ENCODE measurements at places on chromosomes 7 and 10.
A peak's percentile ranks its signal among the peaks of the same experiment; 100 is the strongest.

DNA sequence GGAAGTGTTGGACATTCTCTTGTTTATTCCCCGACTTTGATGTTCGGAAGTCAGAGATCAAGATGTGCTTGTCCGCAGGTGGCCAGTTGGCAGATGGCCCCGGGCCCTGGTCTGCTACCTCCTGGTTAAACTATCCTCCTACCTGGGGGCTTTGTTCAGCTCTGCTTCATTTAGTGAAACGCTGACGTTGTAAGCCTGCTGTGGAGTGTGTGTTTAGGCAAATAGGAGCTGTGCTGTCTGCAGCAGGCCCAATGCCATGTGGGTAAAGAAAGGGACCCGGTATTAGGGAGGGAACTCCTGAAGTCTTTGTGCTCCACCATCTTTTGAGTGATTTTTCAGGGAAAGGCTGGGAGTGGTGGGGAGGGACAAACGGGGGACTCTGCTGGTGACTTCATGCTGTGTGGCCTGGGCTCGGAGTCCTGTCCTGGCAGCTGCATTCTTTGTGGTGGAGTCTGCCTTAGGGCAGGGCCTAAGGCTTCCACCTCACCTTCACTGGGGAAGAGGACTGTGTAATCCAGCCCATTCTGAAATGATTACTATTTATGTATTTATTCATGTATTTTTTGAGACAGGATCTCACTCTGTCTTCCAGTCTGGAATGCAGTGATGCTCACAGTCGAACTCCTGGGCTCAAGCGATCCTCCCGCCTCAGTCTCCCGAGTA, 171.1 kb upstream of the KLF6 start:
- no peak for DNase-seq

GRCh38 chr10:96401036-96401435, 42.2 kb upstream of the OPALIN start:
- no peak for DNase-seq

GRCh38 chr10:119466655-119467054, 75.9 kb downstream of the RGS10 start:
- DNase-seq, result no peak

DNA sequence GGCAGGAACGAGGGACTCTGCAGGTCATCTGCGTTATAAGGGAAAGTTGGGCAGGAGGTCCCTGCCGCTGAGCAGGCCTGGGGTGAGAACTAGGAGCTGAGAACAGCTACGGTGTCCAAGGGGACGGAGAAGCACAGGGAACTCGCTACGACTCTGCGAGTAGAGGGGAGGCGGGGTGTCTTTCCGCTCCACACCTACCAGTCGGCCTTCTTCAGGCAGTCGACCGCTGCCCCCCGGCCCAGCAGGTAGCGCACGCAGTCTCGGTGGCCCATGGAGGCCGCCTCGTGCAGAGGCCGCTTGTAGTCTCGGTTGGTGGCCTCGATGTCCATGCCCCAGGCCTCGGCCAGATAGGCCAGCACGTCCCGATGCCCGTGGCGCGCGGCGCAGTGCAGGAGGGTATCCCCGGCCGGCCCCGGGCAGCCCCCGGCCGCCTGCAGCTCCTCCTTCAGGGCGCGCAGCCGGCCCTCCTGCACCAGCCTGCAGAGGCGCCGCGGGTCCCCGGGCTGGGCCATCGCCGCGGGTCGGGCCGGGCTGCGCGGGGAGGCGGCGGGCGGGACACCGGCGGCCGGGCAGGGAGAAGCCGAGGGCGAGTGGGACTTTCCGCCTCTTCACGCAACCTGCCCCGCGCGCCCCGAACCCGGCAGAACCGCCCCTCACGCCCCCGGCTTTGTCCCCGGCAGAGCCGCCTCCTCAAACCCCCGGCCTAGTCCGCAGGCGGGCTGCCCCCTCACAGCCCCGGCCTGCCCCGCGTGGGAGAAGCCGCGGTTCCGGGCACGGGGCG, 660 bp downstream of the ANKRD16 start:
- peak; percentile 46 for DNase-seq

DNA sequence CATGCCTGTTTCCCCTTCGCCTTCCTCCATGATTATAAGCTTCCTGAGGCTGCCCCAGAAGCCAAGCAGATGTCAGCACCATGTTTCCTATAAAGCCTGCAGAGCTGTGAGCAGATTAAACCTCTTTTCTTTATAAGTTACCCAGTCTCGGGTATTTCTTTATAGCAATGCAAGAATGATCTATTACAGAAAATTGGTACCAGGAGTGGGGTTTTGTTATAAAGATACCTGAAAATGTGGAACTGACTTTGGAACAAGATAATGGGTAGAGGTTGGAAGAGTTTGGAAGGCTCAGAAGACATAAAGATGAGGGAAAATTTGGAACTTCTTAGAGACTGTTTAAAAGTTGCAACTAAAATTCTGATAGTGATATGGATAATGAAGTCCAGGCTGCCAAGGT, 4.8 kb upstream of the RSU1 start:
- DNase-seq, result no peak

- no peak for DNase-seq
These were observed 226.5 kb upstream of the HPS1 start for GRCh38 chr10:98673171-98673782.

DNA sequence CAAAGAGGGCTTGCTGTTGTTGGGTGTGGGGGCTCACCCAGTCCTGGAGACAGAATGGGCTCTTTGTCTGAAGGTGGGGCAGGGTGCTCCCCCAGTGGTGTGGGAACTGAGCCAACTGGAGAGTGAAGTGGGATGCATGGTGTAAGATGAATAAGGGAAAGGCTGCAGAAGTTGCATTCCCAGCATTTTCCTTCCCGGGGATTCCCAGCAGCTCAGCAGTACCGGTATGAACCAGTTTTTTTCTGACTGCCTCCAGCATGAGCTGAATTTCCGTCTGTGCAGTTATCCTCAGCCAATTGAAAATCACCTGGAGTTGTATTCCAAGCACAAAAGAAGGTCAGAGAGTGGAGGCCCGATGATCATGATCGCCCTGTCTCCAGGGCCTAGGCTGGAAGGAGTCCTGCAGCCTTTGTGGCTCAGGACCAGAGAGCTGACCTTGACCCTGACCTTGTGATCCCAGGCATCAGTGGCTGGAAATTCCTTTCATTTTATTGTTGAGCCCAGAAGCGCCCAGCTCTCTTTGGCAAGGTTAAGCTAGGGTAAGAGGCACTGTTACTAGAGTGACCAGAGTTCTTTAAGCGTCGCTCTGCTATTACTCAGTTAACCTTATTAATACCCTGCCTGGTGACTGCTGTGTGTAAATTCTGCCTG, 33.4 kb downstream of the OGDH start:
- DNase-seq, result peak; percentile 11

- no peak for DNase-seq
These were observed 19.5 kb downstream of the WDFY4 start for GRCh38 chr10:48704156-48704555.

DNA sequence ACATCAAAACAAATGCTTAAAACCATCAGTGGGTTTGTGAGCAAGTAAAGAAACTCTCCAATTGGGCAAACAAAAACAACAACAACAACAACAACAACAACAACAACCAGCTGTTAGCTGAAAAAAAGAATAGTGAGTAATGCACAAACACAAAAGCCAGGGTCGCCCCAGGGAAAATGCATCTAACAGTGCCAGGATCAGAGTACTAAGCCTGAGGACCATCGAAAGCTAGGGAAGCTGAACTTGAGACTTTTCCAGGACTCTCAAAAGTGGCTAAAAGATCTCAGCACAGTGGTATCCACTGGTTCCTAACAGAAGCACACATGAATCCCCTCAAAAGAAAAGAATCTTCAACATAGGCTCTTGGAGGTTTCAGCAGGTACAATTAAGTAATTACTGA, 83.3 kb downstream of the CPXM2 start:
- no peak for DNase-seq

DNA sequence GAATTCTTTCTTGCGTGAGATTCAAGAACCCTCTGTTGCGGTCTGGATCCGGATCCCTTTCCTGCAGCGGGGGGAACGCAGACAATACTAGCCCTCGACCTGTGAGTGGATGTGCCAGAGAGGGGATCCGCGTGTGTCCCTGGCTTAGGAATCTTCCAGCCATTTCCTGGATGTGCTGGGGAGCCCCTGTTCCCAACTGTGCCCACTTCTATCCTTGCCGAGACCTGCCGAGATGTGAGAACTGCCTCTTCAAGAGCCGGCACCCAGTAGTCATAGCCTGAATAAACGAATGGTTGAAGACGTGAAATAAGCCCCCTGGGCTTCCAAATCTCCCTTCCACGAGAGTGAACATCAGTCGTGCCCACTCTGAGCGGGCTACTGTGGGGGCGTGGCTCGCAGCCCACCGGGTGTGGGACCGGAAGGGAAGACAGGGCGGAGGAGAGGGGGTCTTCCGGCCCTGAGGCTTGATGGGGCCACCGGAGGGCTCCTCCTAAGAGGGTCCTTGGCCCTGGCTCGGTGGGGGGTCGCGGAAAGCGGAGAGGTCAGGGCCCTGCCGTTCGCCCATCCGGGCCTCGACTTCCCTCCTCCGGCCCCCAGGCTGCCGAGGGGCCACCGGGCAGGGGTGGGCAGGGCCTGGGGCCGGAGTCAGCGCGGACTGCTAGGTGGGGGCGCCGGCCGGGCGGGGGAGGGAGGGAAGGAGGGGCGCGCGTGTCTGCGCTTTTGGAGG, 1.3 kb upstream of the CCDC136 start:
- DNase-seq, result no peak

DNA sequence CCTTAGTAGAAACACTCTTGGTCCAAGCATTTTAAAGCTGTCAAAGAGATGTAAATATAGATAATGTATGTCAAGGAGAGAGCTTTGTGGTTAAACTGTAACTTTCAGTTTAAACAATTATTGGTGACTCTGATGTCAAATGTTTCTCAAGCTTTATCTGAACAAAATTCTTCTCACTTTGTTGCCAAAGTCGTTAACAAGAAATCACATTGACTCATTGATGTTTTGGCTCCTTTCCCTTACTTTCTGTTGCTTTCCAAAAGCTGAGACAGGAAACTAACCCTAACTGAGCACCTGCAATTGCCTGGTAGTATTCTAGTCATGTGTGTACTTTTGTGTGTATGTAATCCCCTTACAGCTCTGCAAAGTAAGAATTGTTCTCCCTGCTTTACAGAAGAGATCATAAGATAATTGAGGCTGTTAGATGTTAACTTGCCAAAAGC, 108.5 kb downstream of the CFTR start:
- DNase-seq, result no peak

- DNase-seq, result no peak
These were observed 34.2 kb upstream of the TCF7L2 start for GRCh38 chr10:112915590-112916572.

DNA sequence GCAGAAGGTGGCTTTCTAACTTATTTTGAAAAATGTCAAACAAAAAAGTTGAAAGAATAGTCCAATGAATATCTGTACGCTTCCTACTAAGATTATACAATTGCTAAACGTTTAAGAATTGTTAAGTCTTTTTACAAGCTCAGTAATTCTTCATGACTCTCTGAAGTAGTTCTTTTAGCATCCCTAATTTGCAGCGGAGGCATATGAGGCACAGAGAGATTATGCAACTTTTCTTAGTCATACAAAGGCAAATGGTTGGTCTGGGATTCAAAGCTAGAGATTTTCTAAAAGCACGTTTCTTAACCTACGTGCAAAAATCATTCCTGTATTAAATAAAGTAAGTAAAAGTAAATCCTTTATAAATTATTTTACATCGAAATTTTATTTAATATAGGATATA, 254.2 kb downstream of the MAGI2 start:
- DNase-seq, result no peak

- DNase-seq, result no peak
These were observed 146.6 kb downstream of the C10orf105 start for GRCh38 chr10:71572962-71573361.

DNA sequence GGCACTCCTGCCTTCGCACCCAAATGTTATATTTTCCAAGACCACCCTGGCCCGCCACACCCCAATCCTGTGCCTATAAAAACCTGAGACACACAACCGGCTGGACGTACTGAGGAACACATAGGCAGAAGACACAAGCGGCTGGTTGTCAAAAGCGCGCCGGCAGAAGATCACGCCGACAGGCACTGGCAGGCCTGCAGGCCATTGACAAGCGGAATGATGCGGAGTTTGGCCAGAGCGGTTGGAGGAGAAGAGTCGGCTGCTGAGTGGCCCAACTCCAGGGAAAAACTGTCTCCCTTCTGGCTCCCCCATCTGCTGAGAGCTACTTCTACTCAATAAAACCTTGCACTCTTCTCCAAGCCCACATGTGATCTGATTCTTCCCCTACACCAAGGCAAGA, 39.7 kb upstream of the SAMD8 start:
- DNase-seq, result no peak

DNA sequence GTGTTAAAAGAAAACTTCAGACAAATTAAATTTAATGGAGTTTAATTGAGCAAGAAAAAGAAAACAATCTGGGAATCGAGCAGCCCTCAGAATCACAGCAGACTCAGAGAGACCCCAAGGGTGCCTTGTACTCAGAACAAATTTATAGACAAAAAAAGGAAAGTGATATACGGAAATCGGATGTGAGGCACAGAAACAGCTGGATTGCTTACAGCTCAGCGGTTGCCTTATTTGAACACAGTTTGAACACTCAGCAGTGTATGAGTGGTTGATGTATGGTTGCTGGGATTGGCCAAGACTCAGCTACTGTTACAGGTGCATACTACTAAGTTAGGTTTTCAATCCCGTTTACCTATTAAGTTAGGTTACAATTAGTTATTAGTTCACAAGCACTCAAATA, 103.8 kb upstream of the LYZL1 start:
- DNase-seq, result no peak

- DNase-seq, result no peak
These were observed 129.0 kb downstream of the MARCHF5 start for GRCh38 chr10:92419740-92420545.

DNA sequence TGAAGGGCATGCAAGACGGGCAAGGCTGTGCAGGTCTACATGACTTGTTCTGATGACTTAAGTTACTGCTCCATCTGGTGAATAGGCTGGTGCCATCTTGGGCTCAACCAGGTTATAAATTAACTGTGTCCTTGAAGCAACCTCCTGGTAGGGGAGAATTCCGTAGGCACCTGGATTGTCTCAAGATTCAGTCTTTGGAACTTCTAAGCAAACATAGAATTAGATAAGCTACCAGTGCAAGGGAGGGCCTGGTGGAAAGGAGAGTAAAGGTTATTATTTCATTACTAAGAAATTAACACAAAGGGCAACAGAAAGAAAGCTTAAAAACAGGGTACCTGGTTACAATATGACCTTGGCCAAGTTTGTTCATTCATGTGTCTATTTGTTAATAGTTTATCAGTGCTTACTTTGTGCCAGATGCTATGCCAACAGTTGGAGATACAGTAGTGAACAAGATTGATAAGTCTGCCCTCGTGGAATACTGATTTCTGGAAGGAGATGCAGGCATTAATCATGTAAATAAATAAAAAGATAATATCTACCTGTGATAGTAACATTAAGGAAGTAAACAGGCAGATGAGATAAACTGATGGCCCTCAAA, 107.0 kb upstream of the PALS2 start:
- no peak for DNase-seq

GRCh38 chr7:155161690-155162089, 91.6 kb downstream of the HTR5A start:
- DNase-seq, result no peak

GRCh38 chr10:45399113-45399512, 25.1 kb downstream of the ALOX5 start:
- no peak for DNase-seq

DNA sequence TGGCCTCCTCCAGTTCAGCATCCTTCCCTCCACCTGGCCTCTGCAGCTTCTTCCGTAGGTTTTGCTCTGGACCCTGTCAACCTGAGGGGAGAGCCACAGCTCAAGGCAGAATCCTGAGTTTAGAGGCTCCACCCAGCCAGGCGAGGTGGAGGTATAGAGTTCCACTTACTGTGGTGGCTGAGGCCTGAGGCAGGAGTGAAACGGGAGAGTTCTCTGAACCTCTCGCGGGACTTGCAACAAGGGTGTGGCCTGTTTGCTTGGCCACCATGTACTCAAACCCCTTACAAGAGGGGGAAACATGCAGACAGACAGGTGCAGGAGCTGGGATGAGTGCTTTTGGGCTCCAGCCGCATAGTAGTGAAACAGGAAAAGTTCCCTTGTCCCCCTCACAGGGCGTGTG, 154.0 kb upstream of the C7orf33 start:
- DNase-seq, result no peak

Measured in hematopoietic multipotent progenitor cell (in vitro differentiated cells).